Activated T-helper 2 cell treated with anti-CD3 and anti-CD28 coated beads, Interferon-gamma antibody, Interleukin-2, Interleukin-4, amounts not matched to agents 10 μg/mL and 5 μg/mL and 100 μg/mL, durations not matched to agents 14 hours and 24 hours and 36 hours (primary cell): ENCODE measurements at places on chromosomes 16 and 17. TPM values are rescaled to one million over a fixed set of nuclear protein-coding genes. Genes with fewer than 3 reads are reported as not detected.

- no peak for DNase-seq
These were observed 243.9 kb upstream of the RBFOX1 start for GRCh38 chr16:7088711-7089110.

- no peak for DNase-seq
These were observed 25.4 kb upstream of the ARHGAP17 start for GRCh38 chr16:25040543-25040942.

GRCh38 chr17:35084987-35085386 lies 21.5 kb upstream of the RFFL start:
- no peak for DNase-seq

DNA sequence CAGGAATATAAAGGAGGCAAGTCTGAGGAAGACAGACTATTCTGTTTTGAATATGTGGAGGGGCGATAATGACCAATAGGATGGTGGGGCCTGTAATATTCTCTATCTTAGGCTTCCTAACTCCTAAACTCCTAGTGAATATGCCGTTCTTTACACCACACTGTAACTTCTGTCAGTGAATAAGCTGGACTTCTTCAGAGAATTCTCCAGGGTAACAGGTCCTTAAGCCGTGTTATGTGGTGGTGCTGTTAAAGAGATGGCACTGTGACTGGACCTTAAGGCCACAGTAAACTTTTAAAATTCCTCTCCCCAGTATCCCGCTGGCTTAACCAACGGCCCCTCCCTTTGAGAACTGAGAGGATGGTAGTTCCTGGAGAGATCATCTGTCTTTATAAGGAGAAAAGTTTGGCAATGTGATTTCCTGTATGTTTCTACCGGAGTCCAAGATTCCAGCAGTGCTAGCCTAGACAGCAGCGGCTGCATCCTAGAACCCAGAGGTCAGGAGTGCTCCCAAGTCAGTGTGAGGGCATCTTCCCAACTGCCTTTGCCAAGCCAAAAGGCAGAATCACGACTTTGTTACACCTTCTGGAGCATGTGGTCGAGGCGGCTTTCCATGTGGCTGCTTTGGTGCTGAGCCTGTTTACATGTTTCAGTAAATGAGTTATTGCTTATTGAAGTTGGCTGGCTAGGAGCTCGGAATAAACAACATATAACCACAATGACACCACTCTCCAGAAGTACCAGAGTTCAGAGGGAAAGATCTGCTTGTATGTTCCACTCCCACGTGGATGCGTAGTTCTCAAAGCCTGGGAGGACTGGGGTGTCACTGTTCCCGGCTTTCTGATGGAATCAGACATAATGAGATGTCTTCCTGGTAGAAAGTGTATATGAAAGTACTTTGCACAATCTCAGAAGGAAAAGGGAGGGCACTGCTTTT lies 41.0 kb downstream of the TUBD1 start:
- no peak for DNase-seq

DNA sequence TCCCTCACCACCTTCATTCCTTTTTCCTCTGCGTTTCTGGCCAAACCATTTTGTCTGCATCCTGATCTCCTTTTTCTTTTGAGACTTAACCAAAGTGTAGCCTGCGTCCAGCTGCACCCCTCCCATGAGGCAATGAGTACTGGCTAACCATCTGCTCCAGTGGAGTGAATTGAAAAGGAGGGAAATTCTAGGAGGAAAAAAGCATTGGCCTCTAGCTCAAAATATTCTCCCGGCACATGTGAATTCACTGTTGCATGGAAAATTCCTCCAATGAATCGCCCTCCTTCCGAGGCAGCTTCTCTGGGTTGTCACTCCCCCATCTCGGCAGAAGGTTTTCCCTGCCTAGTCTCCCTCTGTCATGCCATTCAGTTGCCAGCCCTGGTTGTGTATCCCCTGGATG lies 5.6 kb downstream of the RAP1GAP2 start:
- DNase-seq = no peak

ITGA3 gene
- 10.1 and 10.8 TPM in 2 replicates for total RNA-seq

- no peak for DNase-seq
These were observed 116.6 kb downstream of the PRKCB start for GRCh38 chr16:23952128-23952970.

ZACN gene
- total RNA-seq = 10.3 and 14.1 TPM in 2 replicates

SLC16A5 gene
- 11.6 and 11.8 TPM in 2 replicates for total RNA-seq

LRRC75A gene
- total RNA-seq = 2.0 and 2.6 TPM in 2 replicates

GRCh38 chr17:79789943-79790804 lies 6.7 kb downstream of the CBX8 start:
- no peak for DNase-seq

DNA sequence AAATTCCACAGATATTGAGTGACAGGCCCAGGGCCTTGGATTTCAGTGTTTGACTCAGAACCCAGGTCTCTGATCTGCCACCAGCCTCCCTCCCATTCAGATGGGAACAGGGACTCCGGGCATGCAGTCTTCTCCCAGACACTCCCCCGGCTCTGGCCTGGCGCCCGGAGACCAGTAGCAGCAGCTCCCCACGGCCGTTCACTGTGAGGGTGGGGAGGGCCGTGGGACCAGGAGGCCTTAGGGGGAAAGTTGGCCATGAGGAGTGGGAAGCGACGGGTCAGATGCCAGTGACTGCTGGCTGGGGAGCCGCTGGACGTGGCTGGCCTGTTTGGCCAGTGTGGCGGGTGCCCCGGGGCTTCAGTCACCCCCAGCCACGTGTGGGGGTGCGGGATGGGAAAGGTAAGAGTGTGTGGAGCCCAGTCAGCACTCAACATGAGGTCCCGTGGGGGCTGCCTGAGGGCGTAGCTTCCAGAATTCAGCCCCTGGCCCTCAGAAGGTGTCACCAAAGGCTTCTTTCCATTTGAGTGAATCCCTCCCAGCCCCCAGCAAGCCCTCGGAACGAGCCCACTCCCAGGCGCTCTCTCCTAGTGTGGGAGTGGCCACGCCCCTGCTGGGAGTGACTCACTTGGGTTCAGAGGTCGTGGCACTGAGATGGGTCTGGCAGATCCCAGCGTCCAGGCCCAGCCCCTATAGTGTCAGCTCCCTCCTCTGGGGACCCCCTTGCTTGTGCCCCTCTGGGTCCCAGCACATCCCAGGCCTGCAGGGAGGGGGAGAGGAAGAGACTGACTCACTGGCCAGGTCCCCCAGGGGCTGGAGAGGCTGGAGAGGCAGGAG lies 309.4 kb downstream of the SEC14L1 start:
- no peak for DNase-seq

SULT1A2 gene
- total RNA-seq = 0.32 and 0.39 TPM in 2 replicates

FBXW10B gene
- total RNA-seq = 0.46 and 0.55 TPM in 2 replicates

DNA sequence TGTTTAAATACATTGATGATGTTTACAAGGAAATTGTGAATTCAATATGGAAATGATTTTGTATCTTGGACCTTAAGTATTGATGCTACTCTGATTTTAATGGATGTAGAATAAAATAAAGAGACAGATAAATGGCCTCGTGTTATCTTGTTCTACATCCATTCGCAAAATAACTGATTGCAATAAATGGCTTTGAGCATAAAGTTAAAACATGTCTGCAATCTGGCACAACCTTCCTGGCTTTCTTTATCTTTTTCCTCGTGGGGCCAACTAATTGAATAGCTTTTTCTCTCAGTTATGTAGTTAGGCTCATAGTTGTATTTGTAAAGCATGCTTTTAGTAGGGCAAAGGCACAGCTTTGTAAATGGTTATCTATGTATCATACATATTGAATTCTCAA lies 691.4 kb downstream of the CDH8 start:
- DNase-seq = no peak

YPEL3 gene
- total RNA-seq = 14.0 and 14.2 TPM in 2 replicates

DNA sequence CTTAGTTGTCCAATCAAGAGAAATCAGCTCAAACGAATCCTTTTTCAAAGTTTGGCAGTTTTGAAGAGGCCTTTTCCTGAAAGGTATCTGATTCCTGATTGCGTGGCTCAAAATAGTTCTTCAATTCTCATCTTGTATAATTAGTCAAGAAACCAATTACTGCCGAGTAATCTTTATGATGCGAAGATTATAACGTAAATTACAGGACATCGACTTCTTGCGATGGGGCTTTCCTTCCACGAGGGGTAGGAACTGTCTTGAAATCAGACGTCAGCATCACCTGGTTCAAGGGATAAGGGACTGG lies 644 bp upstream of the ARL2BP start:
- no peak for DNase-seq

TMC6 gene
- 240 and 241 TPM in 2 replicates for total RNA-seq

- no peak for DNase-seq
These were observed 66.2 kb downstream of the NQO1 start for GRCh38 chr16:69660166-69660565.

HSPB9 gene
- total RNA-seq = not detected in 2 replicates

DNA sequence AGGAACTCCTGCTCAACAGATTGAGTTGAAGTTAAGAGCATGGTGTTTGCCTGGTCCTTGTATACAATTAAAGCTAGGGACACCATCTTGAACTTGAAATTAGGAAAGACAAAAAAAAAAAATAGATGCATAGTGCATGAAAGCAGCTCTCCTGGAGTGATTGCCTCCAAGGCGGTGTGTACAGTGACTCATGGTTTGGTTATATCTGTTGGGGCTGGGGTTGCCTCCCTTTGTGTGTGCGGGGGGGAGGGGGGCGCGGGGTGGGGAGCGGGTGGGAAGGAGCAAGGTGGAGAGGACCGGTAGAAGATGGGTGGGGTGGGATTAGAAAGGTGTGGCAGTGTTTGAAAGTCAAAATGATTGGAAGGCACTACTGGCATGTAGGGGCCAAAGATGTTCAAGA lies 3.4 kb downstream of the TMED6 start:
- DNase-seq = no peak

DNA sequence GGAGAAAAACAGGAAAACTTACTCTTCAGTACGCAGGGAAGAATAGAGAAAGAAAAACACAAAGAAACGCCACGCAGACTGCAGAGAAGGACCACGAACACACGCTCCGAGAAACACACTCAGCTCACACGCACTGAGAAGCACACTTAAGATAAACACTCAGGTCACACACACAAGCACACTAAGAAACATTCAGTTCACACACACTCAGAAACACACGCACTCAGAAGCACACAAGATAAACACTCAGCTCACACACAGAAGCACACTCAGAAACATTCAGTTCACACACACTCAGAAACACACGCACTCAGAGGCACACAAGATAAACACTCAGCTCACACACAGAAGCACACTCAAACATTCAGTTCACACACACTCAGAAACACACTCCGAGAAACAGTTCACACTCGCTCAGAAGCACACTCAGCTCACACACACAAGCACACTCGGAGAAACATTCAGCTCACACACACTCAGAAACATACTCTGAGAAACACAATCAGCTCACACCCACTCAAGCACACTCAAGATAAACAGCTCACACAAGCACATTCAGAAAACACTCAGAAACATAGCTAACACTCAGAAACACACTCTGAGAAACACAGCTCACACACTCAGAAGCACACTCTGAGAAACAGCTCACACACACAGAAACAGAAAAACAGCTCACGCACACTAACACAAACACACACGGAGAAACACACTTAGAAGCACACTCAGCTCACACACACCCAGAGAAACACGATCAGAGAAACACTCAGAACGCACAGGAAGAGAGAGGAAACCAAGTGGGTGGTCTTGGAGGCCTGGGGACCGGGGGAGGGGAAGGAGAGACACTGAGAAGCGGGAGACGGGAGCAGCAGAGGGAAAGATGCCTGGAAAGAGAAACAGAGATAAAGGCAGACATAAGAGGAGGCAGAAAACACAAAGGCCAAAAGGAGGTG lies 908 bp downstream of the TMEM98 start:
- DNase-seq = no peak

NEUROD2 gene
- total RNA-seq = not detected in 2 replicates

GRCh38 chr16:25066747-25067631 lies 44.6 kb upstream of the LCMT1 start:
- peak; percentile 77 for DNase-seq

ANKRD40CL gene
- not detected in 2 replicates for total RNA-seq

DNA sequence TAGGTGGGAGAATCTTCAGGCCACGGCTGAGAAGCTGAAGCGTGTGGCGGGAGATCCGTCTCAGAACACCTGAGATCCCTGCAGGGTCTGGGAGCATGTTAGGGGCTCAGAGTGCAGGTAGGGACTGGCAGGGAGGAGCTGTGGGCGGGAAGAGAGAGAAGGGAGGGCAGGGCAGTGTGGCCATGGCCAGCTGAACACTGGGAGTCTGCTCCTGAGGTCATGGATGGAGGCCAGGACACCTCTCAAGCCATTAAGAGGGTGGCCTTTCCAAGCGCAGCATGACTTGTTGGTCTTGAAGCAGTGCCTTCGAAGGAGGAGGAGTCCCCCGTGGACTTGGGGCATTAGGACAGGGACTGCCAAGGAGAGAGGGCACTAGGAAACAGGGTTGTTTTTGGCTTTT lies 23.7 kb downstream of the NAA60 start:
- DNase-seq = no peak

DNA sequence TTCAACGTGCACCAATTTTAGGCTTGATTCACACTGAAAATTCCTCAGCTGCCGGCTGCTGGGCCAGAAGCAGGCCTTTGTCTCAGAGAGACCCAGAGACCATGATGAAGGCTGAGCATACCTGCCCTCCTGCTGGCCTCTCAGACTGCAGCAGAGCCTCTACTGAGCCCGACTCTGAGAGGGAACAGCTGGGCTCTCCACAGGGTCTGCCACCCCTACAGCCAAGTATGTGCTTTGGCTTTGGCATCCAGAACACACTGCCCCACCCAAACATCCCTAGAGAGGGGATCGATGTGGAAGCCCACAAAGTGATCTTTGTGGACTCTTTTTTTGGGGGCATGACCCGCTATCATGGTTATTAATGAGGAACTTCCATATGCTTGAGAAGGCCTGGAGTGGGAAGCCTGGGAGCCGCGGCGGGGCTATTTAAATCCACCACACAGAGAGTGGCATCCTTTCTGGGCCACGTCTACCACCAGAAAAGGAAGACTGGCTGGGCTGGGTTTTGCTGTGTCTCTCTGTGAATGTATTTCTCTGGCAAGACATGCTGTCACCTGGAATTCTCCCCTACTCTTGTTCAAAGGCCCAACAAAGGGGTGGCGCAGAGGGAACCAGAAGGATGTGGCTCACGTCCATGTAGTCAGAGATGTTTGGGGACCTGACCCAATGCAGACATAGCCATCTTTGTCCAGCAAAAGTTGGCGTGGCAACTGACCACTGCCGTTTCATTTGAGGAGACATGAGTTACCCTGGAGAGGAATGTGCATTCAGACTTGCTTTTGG lies 69.3 kb downstream of the GNAO1 start:
- DNase-seq = no peak
